NCI-H1417 treated with DMSO at 0.1 percent for 48 hours (cell line): ENCODE measurements at places on chromosomes 1 and 21.

DNA sequence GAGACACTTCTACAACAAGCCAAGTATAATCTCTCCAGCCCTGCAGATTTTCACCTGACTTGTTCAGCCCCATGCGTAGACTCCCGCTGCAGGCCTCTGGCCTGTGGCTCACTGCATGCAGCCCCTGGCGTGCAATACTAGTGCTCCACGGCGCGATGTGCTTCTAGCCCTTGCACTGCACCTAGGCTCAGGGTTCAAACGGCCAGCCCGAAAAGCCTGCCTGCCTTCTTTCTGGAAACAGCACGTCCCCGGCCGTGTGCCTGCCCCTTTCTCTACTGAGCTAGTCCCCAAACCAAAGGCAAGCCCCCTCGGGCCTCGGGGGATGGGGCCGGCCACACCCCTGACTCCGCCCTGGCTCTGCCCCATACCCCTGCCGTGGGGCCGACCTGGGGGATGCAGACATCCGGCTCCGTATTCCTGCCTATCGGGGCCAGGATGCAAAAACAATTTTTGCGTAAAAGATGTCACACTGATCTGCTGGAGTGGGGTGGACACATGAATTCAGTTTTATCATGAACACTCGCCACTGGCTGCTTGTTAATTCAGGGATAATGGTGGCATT lies 26.3 kb upstream of the TRAPPC10 start:
- DNase-seq = no peak

DNA sequence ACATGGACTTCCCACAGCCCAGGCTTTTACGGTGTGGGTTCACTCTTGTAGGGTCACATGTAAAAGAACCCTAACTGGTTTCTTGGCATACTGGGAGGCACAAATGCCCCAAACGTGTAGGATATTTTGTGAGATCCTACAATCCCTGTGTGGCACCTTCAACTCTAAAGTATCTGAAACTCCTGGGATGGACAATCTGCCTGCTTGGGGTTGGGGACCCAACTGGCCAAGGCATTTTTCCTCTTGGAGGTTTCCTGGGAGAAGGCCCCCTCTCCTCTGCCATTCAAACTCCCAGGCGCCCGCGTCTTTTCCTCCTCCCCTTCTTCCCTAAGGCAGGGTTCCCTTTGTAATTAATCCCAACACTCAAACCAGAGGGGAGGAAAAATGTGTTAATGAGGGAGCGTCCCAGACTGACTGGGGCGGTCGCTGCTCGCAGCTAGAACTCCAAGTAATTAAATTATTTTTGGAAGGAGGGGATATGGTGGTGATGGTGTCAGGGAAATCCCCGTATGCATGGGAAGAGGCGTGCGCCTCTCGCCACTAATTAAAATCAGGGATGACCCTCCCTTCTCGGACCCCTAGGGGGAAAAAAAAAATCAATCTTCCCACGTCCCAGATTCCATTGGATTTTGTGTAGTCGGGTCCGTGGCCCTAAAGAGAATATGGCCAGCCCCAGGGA lies 681 bp upstream of the VANGL2 start:
- no peak for DNase-seq

- no peak for DNase-seq
Measured at GRCh38 chr1:202438393-202439174, 90.1 kb downstream of the PPP1R12B start.

- DNase-seq = no peak
Measured at GRCh38 chr1:169099561-169099960, 6.9 kb upstream of the ATP1B1 start.

- DNase-seq = no peak
Measured at GRCh38 chr1:54798206-54798605, 2.9 kb downstream of the TTC22 start.

DNA sequence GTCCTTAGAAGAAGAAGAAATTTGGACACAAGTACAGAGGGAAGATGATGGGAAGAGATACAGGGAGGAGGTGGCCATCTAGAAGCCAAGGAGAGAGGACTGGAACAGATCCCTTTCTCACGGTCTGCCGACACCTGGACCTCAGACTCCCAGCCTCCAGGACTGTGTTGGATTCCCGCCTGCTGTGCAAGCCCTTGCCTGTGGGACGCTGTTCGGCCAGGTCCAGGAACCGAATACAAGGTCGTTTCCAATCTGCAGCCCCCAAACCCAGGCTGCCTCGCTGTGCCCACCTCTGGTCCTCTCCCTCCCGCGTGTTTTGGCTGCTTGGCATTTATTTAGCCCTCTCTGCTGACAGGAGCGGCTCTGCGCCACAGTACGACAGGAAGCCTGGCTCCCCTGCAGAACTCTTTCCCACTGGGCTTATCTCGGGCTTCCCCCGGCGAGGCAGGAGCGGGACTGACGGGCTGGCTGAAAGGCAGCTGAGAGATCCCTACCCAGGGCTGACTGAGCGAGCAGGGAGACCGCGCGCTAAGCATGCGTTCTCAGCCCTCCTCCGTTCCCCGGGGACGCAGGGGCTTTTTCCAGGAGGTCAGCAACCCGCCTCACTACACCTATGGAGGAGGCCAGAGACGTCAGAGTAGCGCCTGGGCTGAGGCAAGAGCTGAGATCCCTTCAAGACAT lies 238.4 kb downstream of the TNR start:
- no peak for DNase-seq

GRCh38 chr1:43518935-43519686 lies 11.6 kb upstream of the PTPRF start:
- no peak for DNase-seq
